ENCODE measurements at places on chromosomes 5 and 9.

- DNase-seq = no peak
These were observed 213.2 kb upstream of the RPS23 start for GRCh38 chr5:82491397-82491796.

GRCh38 chr5:167820101-167820990 is 471.1 kb upstream of the WWC1 start:
- no peak for DNase-seq

DNA sequence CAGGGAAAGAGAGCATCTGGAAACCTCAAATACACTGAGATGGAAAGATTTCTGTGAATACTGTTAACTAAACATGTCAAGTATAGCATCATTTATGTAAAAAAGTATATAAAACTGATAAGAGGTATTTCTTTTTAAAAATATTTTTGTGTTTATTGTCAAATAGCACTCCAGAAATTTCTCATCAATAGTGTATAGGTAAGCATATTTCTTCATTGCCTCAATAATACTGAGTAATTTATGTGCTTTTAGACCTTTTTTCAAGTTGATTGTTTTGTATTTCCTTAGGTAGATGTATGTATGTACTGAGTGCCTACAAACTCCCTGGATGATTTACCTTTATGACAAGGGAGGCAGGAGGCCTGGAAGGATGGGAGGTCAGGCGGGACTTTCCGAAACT is 196.3 kb downstream of the ROR2 start:
- no peak for DNase-seq

GRCh38 chr9:134235366-134235765 is 71.0 kb upstream of the RNU6ATAC start:
- no peak for DNase-seq

GRCh38 chr5:127830829-127831598 is 127.8 kb downstream of the CCDC192 start:
- DNase-seq = no peak

- DNase-seq = no peak
These were observed 98.7 kb downstream of the EDIL3 start for GRCh38 chr5:84285641-84286637.

DNA sequence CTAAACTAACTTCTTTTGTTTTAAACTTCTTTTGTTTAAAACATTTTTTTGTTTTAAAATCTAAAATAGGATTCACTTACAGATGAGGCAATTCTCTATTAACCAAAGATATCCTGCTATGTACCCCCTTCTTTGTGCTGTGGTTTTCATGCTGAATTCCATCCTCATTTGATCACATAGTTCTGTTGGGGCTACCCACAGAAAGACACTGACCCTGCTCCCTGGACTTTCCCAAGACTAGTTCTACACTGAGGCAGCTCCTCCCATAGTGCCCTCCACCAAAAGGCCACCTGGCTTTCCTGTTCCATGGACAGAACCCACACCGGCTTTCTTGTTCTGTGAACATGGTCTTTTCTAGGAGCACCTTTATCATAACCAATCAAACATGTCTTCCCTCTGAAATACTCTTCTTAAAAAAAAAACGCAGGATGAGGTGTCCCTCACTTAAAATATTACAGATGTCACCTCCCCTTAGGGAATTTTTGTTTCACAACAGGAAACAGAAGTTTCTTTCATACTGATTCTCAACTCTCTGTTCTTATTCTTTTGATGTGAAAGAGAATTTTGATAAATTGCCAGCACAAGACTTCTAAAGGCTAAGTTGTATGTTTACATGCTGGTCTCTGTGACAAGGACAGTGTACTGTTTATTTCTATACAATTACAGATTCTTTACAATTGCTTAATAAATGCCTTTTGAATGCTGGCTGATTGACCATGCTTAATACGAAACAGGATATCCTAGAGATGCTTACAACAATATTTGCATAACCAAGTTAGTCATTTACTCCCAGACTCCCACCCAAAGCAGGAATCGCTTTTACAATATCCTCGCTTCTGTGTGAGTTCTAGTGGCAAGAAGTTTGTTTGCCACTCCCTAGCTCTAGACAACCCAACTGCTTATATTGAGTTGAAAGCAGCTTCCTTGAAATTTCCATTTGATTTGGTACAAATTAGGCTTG is 300.4 kb downstream of the DTWD2 start:
- no peak for DNase-seq

DNA sequence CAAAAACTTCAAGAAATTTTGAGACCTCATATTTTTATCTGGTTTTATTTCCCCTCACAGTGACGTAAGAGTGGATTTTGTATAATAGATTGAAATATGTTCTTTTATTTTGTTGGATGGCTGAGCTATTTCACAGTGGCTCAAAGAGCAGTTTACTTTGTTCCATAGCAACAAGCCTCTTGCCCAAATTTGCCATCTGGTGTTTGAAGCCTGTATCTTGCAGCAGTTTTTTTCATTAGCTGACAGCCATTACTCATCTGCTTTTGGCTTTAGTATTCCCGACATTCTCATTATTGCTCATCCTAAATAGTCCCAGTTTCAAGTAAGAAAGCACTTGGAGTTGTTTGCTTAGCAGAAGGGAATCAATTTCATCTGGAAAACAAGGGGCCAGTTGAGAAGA is 36.3 kb downstream of the GDA start:
- DNase-seq = no peak

DNA sequence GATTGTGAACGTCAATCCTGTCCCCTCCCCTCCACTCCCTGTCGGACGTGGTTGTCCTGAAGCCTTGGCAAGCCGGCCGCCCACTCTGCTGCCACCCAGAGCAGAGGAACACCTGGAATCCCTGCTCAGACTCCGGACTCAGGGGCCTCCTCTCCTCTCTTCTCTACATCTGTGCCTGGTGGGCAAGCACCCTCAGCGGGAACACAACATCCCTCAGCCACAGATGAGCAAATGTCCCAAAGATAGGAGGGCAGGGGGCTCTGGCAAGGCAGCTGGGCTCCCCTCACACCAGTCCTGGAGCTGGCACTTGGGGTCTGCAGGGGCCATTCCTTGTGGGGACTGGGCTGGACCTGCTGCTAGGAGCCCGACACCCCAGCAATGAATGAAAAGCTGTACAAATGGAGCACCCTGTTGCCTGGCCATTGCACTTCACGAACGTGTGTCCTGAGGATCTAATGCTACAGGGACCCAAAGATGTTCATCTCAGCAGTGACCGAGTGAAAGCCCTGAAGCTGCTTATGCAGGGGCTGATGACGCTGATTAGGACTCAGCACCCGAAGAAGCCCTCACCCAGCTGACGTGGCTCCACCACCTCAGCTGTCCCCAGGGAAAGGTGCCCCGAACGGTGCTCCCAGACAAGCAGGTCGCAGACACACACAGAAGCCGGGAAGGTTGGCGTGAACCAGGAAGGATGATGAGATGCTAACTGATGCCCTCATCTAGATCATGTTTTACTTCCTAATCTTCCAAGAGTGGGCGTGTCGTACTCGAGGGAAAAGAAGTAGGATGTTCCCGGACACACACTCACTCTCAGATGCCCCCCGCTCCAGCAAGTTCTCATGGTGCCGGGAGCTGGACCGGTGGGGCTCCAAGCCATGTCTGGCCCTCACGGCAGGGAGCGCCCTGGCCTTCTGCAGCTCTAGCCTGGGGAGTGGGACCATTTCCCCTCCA is 177.0 kb upstream of the PPP1R26 start:
- DNase-seq = no peak

GRCh38 chr5:108122702-108123101 is 259.2 kb downstream of the FBXL17 start:
- DNase-seq = no peak

GRCh38 chr9:123138163-123138562 is 104.7 kb downstream of the GPR21 start:
- DNase-seq = no peak

DNA sequence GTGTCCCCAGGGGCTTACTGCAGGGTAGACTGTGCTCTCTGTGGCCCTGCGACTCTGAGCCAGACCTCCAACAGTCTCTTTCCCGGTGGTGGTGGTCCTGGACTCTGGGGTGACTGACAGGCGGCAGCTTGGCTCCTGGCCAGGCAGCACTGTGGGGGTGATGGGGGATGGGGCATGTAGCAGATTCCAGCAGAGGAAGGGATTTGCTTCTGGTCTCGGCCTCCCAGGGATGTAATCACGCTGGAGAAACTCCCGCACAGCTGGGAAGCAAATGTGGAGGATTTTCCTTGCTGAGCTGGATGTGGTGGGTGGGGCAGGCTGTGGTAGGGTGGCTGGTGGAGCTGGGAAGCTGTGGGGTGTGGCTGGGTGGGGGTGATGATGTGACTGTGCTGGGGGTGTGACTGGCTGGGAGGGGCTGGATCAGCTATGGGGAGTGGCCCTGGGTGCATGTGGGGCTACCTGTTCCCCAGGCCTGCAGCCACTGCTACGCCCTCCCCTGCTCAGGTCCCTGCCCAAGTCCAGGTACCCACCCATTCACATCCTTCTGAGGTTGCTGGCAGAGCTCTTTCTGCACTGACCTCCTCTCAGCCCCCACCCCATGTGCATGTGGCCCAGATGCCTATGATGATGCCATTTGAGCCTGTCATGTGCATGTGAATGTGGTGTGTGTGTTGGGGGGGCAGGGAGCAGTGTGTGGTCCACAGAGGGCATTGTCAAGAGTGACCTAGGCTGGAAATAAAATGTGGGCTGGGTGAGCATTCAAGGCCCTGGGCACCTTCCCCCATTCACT is 3.8 kb downstream of the NDST1 start:
- peak; percentile 82 for DNase-seq

DNA sequence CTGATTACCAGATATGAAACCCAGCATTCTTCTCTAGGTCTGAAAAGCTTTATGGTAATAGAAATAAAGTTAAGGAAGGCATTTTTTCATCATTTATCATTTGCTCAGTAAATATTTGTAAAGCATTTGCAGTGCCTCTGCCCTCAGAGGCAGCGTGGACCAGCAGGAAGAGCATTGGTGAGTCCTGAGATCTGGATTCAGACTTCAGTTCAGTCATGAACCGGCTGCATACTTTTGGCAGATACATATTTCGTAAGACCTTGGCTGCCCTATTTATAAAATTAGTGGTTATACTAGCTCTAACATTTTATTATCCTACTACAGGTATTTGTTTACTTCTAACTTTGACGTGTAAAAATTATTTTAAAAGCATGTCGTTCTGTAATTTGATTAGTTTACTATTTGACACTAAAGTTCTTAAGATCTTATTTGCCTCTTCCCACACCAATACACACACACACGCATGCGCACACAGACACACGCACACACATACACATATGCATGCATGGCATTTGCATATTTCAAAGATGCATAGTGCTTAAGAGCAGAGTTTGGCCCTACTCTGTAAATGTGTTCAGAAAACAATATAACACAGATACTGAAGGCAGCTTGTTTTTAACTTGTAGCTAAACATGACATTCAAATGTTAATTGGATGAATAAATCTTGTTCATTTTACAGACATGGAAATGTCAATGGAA is 101.9 kb downstream of the RPS23 start:
- no peak for DNase-seq

GRCh38 chr5:83653669-83654068 is 67.0 kb downstream of the HAPLN1 start:
- no peak for DNase-seq

- DNase-seq = no peak
These were observed 119.3 kb upstream of the CPEB4 start for GRCh38 chr5:173768891-173769290.

DNA sequence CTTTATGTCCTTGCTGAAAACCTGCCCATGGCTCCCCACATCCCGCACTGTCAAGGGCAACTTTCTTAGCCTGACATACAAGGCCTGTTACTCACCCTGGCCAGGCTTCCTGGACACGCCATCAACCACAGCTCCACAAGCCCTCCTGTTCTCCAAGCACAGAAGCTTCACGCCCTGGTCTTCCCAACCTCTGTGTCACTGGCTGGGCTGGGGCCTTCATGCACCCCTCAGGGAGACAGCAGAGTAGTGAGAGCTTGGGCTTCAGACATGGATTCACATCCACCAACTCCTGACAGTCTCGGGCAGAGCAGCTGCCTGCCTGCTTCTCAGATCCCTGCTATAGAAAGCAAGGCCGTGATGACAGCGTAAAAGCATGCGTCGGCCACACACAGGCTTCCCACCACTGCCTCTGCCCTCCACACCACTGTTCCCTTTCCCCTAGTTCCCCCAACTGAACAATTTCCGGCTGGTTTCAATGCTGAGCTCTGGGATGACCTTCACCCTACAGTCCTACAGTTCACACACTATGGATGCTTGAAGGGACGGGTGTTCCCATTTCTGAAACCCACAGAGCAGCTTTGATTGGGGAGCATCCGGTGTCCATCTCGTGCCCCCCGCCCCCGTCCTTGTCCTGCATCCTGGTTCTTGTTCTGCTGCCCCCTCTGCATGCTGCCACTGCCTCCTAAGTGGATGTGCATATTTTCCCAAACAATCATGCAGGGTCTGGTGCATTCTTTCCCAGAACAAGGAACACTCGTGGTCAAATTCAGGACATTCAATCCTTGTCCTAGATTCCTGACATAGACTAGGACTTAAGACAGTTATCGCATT is 33.4 kb upstream of the ADAMTS2 start:
- peak; percentile 30 for DNase-seq

DNA sequence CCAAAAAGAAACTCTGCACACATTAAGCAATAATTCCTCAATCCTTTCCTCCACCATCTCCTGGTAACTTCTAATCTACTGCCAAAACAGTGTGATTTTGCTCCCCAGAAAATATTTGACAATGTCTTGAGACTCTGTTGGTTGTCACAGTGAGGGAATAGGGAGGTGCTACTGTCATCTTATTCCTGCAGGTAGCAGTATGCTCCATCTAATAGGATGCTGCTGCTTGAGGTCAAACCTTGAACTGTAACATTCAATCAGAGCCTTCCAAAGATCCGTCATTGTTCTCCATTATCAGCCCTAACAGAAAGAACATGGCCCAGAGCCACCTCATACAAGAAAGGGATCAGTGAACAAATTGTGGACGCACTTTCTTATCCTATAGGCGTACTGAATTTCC is 514.7 kb upstream of the GRIN3A start:
- no peak for DNase-seq

GRCh38 chr5:134029156-134029555 is 24.4 kb upstream of the VDAC1 start:
- peak; percentile 80 for DNase-seq

DNA sequence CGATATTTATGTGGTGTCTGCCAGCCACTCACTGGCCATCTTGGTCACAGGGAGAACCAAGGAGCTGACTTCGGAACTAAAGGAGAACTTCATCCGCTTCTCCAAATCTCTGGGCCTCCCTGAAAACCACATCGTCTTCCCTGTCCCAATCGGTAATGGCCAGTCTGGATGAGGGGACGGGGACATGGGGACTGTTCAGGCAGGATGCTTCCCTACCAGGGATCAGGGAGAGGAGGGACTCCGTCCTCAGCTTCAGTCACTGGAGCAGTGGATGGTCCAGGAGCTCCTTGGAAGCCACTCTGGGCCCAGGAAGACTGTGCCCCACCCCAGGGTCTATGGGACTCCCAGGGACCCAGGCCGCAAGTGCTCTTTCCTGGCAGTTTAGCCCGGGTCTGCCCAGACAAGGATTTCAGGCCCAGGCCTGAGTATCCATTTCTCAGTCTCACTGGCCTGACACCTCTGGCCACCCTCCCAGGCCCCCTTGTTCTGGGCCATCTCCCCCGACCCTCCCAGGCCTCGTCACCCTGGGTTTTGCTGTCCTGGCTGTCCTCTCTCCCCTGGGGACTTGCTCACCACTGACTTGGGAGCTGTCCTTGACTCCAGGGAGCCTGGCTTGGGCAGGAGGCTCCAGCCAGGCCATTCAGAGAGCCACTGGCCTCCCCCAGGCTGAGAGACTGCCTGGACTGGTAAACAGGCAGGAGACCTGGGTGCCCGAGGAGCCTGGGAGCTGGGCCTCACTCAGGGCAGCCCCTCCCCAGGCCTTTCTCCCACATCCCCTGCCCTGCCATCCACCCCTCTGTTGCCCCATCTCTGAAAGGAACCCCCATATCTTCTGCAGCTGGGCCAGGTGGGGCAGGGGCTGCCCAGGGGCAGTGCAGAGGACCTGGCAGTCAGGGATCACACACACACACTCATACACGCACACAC is 3.1 kb downstream of the LCN2 start:
- DNase-seq = no peak

All from SW480 (cell line).